ENCODE measurements at places on chromosomes 12 and 14.

DNA sequence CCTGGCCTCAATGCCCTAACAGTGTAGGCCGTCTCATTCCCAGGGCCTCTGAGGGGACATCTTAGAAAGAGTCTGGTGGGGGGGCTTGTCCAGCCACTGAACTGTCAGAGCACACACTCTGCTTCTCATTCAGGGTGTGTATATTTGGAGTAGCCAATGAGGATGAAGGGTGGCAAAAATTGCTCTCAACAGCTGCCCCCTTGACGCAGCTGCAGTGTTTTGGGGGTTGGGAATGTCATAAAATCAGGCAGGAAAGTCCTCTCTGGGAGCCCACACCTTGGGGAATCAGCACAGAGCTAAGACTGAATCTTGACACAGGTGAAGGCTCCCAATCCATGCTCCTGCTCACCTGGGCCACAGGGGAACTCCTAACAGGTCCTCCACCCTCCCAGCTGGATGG is 1.5 kb downstream of the RASAL1 start:
- no peak for DNase-seq

GRCh38 chr12:64944966-64945365 is 120.5 kb downstream of the TBC1D30 start:
- DNase-seq: no peak

- no peak for DNase-seq
Measured at GRCh38 chr12:75086091-75087038, 123.3 kb downstream of the KCNC2 start.

GRCh38 chr12:75717902-75718301 is 206.5 kb upstream of the KRR1 start:
- DNase-seq: no peak

DNA sequence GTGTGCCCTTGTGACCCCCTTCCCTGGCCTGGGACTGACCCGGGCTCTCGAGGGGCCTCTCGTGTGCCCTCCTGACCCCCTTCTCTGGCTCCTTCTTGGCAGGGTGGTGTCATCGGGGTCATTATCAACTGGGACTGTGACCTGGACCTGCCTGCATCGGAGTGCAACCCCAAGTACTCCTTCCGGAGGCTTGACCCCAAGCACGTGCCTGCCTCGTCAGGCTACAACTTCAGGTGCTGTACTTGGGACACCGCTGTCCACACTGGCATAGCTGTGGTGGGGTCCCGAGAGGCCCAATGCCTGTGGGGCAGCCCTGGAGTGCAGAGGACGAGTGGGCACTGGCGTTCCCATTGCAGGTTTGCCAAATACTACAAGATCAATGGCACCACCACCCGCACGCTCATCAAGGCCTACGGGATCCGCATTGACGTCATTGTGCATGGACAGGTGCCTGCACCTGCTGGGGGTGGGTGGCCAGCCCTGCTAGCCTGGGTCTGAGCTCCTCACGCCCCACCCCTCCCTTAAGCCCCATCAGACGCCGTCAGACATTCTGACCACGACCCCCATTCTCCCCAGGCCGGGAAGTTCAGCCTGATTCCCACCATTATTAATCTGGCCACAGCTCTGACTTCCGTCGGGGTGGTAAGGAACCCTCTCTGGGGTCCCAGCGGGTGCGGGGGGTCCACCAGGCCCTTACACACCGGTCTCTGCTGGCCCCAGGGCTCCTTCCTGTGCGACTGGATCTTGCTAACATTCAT is 2.5 kb downstream of the P2RX2 start:
- DNase-seq: no peak

DNA sequence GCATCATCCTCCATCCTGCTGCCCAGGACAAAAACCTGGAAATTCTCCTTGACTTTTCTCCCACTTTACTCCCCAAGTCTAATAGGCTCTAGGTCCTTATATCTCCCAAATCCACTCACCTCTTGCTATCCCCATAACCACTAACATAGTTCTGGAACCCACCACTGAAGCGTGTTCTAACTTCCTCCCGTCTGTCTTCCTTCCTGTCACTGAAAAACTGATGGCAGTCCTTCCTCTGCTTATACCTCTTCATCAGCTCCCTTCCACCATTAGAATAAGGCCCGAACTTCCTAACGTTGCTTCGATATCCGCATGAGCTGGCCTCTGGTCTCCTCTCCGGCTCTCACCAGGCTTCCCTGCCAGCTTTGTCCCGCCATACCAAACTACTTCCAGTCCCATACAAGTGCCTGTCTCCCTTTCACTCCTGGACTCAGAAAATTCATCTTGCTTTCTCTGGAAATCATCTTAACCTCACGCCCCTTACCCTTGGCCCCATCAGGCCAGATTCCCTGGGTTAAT is 63.0 kb upstream of the BCL2L14 start:
- DNase-seq: no peak

DNA sequence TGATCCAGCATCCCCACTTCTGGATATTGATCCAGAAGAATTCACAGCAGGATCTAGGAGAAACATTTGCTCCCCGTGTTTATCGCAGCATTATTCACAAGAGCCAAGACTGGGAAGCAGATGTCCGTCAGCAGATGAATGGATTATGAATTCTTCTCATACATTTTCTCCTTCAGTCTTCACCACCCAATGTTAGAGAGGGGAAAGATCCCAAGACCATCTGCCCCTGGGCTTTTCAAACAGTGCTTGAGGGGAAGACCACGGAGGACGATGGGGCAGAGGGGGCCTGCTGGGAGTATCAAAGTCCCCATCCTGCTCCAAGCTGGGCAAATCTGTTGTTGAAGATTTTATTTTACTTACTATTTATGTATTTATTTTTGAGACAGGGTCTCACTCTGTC is 41.1 kb downstream of the SERPINA3 start:
- no peak for DNase-seq

DNA sequence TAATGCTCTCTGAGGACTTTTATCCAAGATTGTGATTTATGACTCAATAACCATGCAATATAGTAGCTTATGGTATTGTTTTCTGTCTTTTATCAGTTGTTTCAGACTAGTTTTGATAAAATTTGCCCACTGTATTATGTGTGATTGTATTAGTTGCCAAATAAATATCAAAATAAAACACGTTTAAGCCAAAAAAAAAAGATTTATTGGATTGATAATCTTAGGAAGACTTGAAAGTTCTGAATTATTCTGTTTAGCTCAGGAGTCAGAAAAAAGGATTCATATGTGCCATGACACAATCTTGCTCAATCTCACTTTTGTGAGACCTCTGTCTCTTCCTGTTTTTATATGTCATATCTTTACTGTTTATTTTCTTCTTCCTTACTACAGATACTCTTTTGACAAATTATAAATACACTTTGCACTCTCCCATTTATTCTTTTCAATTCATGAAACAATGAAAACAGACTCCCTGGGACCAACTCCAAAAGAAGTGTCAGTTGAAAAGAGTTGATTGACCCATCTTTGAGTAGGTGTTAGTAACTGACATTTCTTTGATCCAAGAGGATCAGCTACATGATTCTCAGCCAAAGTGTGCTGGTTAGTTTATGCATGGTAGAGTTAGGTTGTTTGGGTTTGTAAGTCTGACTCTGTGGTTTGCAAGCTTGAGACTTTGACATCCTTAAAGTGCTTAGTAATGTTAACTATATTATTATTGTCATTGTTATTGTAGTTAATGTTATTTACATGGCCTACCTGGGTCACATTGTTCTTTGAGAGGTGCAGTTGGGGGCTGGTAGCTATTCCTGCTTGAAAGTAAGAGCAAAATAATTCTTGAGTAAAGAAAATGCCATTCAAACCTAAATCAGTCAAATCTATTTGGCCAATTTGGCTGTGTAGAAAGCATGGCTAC is 2.5 kb downstream of the OR6C76 start:
- no peak for DNase-seq

- DNase-seq: peak; percentile 76
Measured at GRCh38 chr14:50501642-50502041, 30.7 kb downstream of the MAP4K5 start.

DNA sequence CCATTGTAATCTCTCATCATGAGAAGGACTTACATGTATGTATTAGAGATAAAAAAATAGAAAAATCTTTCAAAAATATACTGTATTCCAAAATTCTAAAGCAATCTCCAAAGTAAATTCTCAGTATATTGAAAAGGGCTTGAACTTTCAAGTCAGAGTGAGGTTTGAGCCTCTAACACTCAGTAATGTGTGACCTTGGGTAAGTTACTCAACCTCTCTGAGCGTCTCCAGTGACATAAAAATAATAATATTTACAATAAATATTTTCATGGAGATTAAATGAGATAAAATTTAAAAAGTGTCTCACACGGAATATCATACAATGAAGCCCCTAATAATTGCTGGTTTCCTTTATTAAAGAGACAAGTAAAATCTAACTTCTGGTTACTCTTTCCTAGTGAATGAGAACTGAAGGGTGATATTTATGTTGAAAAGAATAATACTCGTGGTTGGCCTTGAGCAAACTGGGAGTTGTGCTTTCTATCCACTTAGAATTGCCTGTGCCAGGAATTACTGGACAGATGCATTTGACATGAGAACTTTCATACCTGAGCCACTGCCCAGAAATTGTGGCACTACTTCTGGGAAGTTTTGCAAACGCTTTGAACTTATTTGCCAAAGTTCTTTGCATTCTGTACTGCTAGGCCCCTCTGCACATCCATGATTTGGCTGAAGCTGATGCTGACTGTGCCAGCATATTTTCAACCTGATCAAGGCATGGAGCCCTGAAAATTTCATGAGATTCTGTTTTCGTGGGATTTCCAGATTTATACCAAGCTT is 933.7 kb downstream of the GALC start:
- DNase-seq: no peak

DNA sequence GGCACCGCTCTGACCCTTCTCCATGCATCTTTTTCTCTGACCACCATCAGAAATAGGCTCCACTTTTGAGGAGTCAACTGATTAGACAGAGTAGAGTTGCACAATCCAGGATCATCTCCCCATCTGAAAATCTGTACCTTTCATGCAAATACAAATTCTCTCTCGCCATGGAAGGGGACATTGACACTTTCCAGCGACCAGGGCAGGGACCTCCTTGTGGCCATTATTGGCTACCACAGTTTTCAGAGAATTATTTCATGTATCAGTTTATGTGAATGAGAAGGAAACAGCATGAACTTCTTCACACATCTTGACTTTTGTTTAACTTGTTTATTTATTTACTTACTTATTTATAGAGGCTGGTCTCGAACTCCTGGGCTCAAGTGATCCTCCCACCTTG is 13.8 kb upstream of the RAN start:
- DNase-seq: no peak

DNA sequence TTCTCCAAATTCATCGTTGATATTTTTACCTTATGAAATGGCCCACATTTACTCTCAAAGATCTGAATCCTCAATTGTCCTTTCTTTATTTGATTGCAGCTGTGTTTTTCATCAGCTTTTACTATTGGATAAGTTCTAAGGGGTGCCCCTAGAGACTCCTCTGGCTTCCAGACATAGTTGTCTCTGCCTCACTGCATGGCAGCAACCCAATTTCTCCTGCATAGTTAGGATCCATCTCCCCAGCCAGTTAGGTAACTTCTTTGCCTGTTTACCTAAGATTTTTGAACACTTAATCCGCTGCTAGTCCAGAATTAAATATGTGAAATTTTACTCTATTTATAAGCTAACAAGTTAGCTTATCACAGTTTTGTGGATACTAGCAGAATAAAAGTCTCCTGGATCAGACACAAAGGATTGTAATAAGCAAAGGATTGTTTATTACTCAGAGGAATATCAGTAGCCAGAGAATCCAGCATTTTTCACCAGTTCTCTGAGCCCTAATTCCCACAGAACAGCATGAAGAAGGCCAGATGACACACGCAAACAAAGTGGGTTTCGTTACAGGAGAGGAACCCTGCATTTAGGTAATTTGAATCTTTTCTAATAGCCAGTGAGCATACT is 101.1 kb downstream of the BBS10 start:
- DNase-seq: no peak
